Fibroblast of skin of scalp (primary cell): ENCODE measurements at places on chromosomes 16 and 17.

GRCh38 chr17:75731086-75731715 is 9.9 kb downstream of the ITGB4 start:
- no peak for DNase-seq

- no peak for DNase-seq
These were observed 7.1 kb upstream of the ERCC4 start for GRCh38 chr16:13912891-13913290.

DNA sequence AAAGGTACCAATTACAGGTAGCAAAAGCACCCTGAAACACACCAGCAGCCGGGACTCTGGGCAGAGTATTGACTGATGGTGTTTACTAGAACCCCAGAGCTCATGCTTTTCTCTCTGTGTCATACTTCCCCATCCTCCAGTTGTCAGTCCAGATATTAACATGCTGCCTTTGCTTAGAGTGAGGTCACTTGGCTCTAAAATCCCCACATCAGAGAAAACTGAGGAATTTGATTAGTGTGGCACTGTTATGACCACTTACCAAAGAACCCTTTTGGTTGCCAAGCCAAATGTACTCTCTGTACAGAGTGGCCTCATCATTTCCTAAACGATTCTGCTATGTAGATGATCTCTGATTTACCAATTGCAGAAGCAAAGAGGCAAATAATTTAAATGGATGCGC is 80.4 kb downstream of the ABCC12 start:
- DNase-seq: peak; percentile 69

GRCh38 chr16:10817963-10818941 is at the start of gene TVP23A:
TSS of gene TVP23A (minus strand) at chr16:10818794. CDS start at chr16:10818493, 301 bp downstream.
- no peak for DNase-seq

DNA sequence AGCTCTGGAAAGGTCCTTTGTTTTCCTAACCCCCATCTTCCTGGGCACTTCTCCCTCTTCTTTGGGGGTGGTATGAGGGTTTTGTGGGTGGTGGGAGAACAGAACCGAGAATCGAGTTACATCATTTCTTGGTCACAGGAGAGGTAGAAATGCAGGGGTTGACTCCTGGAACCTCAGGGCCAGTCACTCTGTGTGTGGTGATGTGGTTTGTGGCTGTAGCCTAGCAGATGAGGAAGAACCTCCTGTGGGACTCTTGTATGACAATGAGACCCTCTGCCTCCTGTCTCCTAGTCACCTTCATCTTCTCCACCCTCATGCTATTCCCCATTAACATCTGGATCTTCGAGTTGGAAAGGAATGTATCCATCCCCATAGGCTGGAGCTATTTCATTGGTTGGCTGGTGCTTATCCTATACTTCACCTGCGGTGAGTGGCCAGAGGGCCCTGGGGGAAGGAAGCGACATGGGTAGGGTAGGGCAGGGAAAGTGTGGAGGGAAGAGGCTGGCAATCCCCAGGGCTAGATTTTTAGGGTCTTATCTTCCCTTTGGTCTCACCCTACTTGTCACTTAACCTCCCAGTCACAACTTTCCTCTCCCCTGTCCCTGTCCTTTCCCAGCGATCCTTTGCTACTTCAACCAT is 5.5 kb downstream of the ODF4 start:
- DNase-seq: no peak

- no peak for DNase-seq
These were observed 59.0 kb downstream of the SPACA3 start for GRCh38 chr17:33050611-33051140.

DNA sequence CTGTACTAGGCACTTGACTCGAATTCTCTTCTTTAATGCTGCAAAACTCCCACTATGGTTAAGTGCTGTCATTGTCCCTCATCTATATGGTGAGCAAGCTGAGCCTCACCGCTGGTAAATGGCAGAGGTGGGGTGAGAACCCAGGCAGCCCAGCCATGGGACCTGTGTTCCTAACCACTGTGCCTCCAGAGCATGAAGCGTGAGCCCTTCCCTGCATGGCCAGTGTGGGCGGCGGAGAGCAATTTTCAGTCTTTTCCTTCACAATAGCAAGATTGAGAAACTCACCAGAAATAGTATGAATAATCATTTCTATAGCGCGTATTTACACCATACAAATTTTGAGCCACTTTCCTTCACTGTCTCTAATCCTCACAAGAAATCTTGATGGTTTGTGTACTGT is 9.2 kb downstream of the BFAR start:
- no peak for DNase-seq

DNA sequence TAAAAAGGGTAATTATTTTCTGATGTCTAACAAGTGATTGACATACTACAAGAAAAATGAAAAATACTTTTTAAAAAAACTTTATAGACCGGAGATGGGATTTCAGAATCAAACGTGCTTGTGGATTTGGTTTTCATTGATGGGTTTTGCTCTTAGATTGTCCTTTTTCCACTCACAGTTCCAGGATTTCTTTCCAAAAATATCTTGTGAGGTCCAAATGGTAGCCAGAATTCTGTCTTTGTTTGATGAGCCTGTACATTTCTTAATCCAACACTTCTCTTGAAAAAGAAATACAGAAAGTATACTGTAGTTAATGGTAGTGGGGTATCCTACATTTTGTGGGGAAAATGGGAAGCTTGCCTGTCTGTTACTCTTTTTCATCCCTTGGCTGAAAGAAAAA is 329.3 kb downstream of the KCNJ2 start:
- no peak for DNase-seq

GRCh38 chr16:53130159-53131049 is 75.6 kb downstream of the CHD9 start:
- DNase-seq: peak; percentile 97

DNA sequence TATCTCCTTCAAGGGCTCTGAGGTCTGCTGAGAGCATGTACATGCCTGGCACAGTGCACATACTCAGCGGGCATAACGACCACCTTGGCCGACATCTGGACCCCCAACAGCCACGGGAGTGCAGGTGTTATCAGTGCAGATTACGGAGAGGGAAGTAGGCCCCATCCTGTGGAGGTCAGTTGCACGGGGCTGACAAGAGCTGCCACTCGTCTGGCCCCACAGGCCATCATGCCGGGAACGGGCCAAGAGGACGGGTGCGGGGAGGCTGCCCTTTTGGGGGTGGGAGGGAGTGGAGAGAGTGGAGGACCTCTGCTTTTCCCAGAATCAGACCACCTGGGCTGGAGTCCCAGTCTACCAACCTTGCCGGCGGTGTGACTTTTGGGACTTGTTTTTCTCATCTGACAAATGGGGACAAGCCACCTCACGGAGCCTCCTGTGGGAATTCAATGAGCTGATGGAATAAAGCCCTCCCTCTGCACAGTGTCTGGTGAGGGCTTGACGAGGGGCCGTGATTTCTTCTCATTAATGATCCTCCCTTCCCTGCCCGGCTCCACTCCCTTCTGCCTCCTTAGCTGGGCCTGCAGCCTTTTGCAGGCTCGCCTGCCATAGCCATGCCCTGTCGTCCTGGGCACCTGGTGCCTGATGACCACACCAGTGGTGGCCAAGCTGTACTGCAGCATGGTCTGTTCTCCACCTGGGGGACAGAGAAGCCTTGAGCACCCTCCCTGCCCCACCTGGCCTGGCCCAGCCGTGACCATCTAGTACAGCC is 4.6 kb downstream of the PRSS33 start:
- no peak for DNase-seq

DNA sequence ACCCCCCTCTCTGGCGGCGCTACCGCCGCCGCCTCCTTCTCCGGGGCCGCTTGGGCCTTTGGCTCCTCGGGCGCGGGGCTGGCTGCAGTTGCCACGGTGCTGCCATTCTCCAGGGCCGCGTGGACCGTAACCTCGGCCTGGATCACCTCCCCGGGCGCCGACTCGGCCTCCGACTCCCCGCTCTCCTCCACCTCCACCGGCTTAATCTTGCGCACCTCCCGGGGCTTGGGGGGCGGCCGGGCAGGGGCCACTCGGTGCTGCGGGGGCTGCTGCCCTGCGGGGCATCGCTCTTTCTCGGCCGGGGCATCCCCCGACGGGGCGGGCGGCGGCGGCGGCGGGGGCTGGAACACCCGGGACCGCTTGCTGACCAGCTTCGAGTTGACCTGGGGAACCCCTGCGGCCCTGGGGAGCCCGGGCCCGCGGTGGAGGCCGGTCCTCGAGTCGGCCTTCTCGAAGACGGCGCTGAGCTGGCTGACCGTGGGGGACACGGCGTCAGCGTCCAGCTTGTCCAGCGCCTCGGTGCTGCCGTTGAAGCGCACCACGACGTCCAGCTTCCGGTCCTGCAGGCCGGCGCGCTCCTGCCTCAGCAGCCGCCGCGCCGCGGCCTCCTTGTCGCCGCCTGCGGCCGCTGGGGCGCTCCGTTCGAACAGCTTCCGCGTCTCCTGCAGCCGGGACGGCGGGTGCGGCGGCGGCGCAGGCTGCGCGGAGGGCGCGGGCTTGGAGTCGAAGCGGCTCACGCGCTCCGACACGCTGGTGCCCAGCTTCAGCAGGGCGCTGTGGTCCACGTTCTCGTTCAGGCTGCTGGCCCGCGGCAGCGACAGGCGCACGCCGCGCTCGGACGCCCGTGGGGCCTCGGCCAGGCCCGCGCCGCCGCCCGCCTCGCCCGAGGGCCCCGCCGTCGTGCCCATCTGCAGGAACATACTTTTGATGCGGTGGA is 792 bp downstream of the PPP1R9B start:
- peak; percentile 43 for DNase-seq

DNA sequence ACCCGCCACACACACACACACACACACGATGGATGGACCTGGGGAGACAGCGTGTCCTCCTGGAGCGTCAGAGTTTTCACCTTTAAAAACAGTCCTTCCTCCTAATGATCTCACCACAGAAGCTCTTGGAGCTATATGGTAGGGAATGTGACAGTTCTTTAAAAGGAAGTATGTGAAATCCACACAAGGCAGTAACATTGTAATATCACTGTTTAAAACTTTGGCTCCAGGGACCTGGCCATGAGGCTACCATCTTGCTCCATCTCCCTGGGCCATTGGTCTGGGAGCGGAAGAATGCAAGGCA is 302.4 kb downstream of the SOX9 start:
- DNase-seq: no peak

DNA sequence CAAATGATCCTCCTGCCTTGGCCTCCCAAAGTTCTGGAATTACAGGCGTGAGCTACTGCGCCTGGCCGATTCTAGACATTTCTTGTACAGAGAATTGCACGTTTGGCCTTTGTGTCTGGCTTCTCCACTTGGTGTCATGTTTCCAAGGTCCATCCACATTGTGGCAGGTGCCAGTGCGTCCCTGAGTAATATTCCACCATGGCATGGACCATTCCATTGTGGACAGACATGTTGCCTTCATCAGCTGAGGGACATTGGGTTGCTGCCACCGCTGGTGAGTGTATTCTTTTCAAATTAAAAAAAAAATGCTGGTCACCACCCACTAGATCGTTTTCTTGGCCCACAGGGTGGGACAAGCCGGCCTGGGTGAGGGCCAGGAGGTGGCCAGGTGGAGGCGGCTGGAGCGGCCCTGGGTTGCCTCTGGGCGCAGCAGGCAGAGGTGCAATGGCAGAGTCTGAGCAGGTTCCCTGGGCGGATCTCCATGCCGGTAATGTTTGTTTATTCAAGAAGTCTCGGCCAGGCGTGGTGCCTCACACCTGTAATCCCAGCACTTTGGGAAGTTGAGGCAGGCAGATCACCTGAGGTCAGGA is 274.1 kb downstream of the SEC14L1 start:
- no peak for DNase-seq

GRCh38 chr17:75679706-75680211 is 12.6 kb downstream of the SAP30BP start:
- no peak for DNase-seq

DNA sequence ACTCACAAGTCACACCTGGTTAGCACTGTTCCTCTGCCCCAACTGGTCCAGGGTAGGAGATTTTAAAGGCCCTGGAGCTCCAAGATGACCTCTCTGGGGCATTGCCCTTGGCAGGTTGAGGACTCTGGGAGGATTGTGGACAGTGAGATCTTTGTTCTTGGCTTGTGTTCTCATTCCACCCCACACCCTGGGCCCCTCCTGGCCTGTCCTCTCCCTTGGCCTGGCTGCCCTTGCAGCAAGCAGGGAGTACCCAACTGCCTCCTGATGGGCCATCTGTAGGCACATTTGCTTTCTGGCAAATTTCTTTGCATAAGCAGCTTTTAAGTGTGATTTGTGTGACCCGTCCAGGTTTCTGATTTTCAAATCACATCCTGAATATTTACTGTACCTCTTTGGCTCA is 239.6 kb downstream of the UTP18 start:
- no peak for DNase-seq

GRCh38 chr17:27743281-27743885 is 56.9 kb downstream of the NOS2 start:
- DNase-seq: no peak

DNA sequence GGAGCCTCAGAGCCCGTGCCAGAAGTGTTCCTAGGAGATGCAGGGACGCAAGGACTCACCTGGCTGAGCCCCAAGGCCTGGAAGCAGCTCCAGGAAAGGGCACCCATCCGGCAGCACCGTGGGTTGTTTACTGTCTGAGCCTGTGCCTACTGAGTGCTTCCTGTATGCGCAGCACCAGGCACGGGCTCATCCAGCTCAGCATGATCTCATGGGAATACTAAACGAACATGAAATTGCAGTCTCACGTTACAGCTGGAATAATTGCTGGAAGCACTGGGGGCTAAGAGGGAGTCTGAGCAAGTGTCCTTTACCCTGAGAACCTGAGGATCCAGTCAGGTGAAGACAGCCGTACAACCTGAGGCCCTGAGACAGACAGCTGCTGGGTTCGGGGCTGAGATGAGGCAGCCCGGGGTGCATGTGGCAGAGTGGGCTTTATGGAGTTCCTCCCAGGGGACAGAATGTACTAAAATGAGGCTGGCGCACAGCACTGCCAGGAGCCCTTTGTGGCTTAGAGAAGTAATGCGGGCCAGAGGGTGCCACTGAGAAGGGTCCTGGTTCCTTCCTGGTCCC is 5.4 kb downstream of the CTRL start:
- DNase-seq: no peak

- DNase-seq: no peak
These were observed 791 bp downstream of the DNAI2 start for GRCh38 chr17:74274709-74275340.

- DNase-seq: peak; percentile 53
These were observed 27.4 kb downstream of the NDEL1 start for GRCh38 chr17:8463099-8463498.

DNA sequence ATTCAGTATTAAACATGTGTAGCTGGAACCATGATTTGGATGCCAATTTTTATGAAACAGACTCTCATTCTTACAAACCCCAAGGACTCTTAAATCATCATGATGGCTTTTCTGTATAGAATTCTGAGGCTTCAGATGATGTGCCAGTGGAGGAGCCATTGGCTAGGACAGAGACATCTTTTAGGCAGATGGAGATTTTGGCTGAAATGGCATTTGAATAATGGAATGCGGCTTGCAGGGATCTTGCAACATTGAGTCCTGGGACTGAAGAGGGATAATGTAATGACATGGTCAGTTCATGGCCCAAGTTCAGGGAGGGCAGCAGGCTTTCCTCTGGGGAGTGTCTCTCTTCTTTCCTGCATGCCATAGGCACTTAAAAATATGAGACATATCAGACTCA is 172.4 kb downstream of the ABCA8 start:
- DNase-seq: peak; percentile 84

DNA sequence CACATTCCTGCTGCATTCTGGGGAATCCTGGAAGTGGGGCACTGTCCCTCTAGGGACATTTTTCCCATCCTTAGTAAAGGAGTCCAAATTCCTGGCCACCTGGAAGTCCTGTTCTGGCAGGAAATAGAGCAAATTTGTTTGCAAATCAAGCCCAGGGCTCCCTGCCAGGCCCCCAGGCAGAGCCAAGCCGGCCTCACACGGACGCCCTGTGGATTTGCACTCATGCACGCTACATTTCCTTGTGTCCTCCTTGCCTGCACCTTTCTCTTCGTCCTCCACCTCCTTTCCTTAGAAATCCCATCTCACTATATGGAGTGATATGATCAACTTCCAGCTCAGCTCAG is 7.0 kb upstream of the CALB2 start:
- DNase-seq: no peak

- no peak for DNase-seq
These were observed 3.8 kb upstream of the TMC7 start for GRCh38 chr16:18979936-18980335.
